ENCODE measurements at places on chromosomes 3 and 15. TPM values are rescaled to one million over a fixed set of nuclear protein-coding genes. Genes with fewer than 3 reads are reported as not detected.

The ANKRD34C gene
- not detected for total RNA-seq

The CHRFAM7A gene
- total RNA-seq: 12.7 TPM

The RFTN1 gene
- 1.9 TPM for total RNA-seq

The C3orf49 gene
- total RNA-seq: not detected

The COLQ gene
- total RNA-seq: 2.8 TPM

The BTLA gene
- not detected for total RNA-seq

The ZPLD1 gene
- total RNA-seq: not detected

- no peak overlapping the region for H3K27ac ChIP-seq
- no peak for DNase-seq
- peaks cover 54% of the 10 kb centered on the region for H3K4me1 ChIP-seq
- H3K4me3 ChIP-seq: no peak overlapping the region
- H3K27me3 ChIP-seq: no peaks in the 10 kb centered on the region
These were observed 26.5 kb downstream of the AKAP13 start for GRCh38 chr15:85406916-85407315.

DNA sequence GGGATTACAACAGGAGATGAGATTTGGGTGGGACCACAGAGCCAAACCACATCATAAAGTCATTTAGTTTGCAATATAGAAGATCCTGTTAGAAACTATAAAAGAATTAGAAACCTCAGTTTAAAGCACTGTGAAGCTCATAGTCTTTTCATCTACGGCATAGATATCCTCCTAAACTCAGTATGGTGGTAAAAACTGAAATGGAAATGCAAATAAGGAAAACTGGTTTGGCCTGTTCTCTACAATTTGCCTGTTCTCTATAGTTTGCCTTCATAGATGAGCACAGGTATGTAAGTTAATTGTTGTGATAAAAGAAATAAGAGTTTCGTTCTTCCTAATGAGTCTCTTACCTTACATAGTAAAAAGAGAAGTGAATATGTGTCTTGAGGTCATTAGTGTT lies 331.6 kb upstream of the ARL6 start:
- no peaks in the 10 kb centered on the region for H3K27me3 ChIP-seq
- no peak overlapping the region for H3K27ac ChIP-seq
- H3K36me3 ChIP-seq: no peaks in the 10 kb centered on the region
- no peak overlapping the region for H3K4me3 ChIP-seq
- H3K4me1 ChIP-seq: no peaks in the 10 kb centered on the region

- no peaks in the 10 kb centered on the region for H3K27me3 ChIP-seq
- H3K27ac ChIP-seq: no peak overlapping the region
- H3K4me3 ChIP-seq: no peak overlapping the region
- no peaks in the 10 kb centered on the region for H3K4me1 ChIP-seq
- no peak for DNase-seq
These were observed 42.0 kb downstream of the IFT57 start for GRCh38 chr3:108180194-108180593.

DNA sequence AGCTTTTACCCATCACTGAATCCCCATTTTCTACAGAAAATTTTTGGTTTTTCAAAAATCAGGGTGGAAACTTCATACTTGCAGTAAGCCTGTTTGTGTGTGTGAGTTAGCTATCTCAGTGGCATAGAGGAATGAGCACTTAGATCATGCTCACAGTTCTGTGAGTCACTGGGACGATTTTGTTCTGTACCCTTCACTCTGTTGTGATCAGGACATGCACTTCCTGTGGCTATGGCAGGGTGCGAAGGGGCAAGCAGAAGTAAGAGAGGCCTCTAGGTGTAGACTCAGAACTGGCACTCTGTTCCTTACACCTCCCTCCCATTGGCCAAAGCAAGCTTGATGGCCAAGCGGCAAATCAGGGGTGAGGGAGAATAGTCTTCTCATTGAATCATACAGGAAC lies 11.6 kb downstream of the NIPA2 start:
- peaks cover 6% of the 10 kb centered on the region for H3K36me3 ChIP-seq
- H3K27ac ChIP-seq: no peak overlapping the region
- no peak for DNase-seq
- H3K4me3 ChIP-seq: no peak overlapping the region
- peaks cover 9% of the 10 kb centered on the region for H3K4me1 ChIP-seq

DNA sequence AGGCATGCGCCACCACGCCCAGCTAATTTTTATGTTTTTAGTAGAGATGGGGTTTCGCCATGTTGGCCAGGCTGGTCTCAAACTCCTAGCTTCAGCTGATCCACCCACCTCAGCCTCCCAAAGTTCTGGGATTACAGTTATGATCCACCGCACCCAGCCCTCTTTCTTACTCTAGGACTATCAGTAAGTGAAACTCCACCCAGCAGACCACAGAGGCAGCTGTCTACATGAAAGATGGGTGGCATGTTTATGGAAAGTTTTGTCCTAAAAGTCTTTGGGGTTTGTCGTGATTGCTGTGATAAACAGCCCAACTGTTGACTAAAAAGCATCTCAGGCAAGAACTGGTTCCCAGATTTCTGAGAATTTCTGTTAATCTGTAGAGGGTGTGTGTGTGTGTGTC lies 10.9 kb downstream of the ARL6IP5 start:
- H3K4me3 ChIP-seq: no peak overlapping the region
- H3K27ac ChIP-seq: no peak overlapping the region
- DNase-seq: no peak

DNA sequence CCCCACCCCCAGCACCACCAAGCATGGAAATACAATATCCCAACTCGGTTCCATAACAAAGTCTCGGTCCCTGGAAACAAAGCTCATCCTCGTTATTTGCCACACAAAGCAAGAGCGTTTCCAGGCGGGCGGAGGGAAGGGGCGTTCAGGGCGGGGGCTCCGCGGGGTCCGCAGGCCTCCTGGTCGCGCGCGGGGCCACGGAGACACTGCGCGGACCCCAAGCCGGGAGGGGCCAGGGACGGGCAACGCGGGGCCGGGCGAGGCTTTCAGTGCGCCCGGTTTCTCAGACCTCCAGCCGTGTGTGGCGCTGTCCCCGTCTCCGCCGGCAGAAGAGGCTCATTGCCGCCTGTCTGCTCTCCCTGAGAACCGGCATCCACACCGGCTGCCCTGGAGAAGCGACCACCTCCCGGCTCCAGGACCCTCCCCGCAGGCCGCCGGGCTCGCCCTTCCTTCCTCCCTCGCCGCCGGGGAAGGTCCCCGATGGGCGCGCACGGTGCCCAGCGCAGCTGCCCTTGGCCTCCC lies 329.0 kb downstream of the OCA2 start:
- H3K27me3 ChIP-seq: no peaks in the 10 kb centered on the region
- H3K4me1 ChIP-seq: peaks cover 10% of the 10 kb centered on the region
- H3K36me3 ChIP-seq: peaks cover 3% of the 10 kb centered on the region
- no peak overlapping the region for H3K27ac ChIP-seq
- H3K4me3 ChIP-seq: no peak overlapping the region

GRCh38 chr3:110971010-110971601 lies 100.5 kb upstream of the NECTIN3 start:
- no peaks in the 10 kb centered on the region for H3K4me1 ChIP-seq
- H3K27ac ChIP-seq: no peak overlapping the region
- H3K36me3 ChIP-seq: peaks cover 3% of the 10 kb centered on the region
- peak overlapping the region; percentile 33 for H3K4me3 ChIP-seq
- DNase-seq: no peak
- H3K27me3 ChIP-seq: no peaks in the 10 kb centered on the region

- H3K4me3 ChIP-seq: no peak overlapping the region
- H3K27me3 ChIP-seq: no peaks in the 10 kb centered on the region
- H3K36me3 ChIP-seq: peaks cover 3% of the 10 kb centered on the region
- no peak for DNase-seq
- no peak overlapping the region for H3K27ac ChIP-seq
- peaks cover 26% of the 10 kb centered on the region for H3K4me1 ChIP-seq
These were observed 16.9 kb downstream of the ABHD2 start for GRCh38 chr15:89105147-89105546.

- H3K4me1 ChIP-seq: no peaks in the 10 kb centered on the region
- no peak overlapping the region for H3K27ac ChIP-seq
- H3K27me3 ChIP-seq: no peaks in the 10 kb centered on the region
- no peak overlapping the region for H3K4me3 ChIP-seq
- peaks cover 3% of the 10 kb centered on the region for H3K36me3 ChIP-seq
These were observed 800.3 kb downstream of the TUSC7 start for GRCh38 chr3:117509858-117510257.

DNA sequence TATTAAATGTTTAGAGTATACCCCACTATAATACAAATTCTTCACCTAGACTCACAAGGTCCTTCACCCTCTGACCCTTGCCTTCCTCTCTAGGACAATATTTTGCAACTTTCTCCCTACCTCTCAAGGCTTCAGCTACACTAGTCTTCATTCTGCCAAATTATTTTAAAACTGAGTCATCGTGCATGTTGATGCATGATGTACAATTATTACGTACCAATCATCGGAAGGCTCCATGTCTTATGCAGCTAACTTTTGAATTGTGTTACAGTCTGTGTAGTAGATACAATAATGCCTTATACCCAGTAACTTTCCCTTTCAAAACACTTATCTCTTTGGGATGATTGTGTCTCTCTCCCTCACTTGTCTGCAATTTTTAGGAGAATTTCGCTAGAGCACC lies 98.5 kb upstream of the ROBO2 start:
- no peak overlapping the region for H3K27ac ChIP-seq
- no peak overlapping the region for H3K4me3 ChIP-seq
- H3K36me3 ChIP-seq: no peaks in the 10 kb centered on the region
- no peak for DNase-seq
- no peaks in the 10 kb centered on the region for H3K4me1 ChIP-seq

DNA sequence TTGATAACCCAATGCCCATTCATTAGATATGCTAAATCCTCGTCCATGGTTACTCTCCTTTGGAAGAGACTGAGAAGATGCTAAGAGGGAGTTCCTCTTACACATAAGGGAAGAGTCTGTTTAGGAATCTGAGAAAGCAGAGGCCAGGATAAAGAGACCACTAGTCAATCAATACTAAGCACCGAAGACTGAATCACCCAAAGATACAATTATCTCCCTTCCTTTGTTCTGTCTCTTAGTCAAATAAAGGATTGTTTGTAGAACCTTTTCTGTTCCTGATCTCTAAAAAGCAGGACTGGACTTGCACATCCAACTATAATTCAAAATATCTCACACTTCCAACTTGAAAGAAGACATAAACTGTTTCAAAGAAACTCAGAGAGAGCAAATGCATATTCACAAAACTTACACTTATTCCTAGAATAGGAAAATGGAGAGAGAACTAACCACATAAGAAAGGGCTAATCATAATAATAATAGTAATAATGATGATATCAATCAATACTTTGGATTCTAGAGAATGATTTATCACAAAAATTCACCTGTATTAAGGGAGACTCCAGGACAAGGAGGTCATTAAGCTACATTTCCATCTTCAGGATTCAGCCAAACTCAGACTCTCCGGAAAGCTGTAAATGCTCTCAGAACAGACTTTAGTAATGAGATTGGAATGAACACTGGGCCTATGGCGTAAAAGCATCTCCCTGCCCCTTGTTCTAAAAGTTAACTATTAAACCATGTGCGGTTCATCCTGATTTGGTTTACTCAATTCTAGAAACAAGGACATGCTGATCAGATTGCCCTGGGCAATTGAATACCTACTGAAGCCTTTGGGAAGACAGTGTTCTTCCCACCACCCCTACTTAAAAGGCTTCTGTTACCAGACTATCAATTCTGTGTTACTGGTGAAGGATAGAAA lies 401.5 kb downstream of the ZBTB20 start:
- H3K27ac ChIP-seq: no peak overlapping the region
- H3K4me3 ChIP-seq: no peak overlapping the region
- peaks cover 9% of the 10 kb centered on the region for H3K4me1 ChIP-seq
- no peak for DNase-seq

GRCh38 chr3:11820531-11821041 lies 26.1 kb downstream of the TAMM41 start:
- peaks cover 8% of the 10 kb centered on the region for H3K36me3 ChIP-seq
- peaks cover 4% of the 10 kb centered on the region for H3K4me1 ChIP-seq
- H3K27me3 ChIP-seq: no peaks in the 10 kb centered on the region
- no peak overlapping the region for H3K4me3 ChIP-seq

DNA sequence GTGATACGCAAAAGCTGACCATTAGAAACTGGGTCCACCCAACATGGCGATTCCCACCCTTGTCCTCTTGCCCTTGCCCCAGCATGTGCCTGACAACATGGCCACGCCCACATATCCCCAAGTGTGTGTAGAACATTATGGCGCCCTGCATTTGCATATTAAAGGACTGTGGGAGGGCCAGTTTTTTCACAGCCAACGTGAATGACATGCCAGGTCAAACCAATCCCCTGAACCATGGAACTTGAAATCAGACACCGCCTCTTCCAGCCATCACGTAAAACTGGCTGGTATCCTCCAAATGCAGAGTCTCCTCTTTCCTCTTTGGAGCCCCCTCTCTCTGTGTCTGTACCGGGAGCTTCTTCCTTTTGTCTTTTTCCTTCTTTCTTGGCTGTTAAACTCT lies 156.7 kb upstream of the EPHA6 start:
- H3K4me1 ChIP-seq: no peaks in the 10 kb centered on the region
- DNase-seq: no peak
- H3K27ac ChIP-seq: no peak overlapping the region
- no peaks in the 10 kb centered on the region for H3K27me3 ChIP-seq
- H3K36me3 ChIP-seq: no peaks in the 10 kb centered on the region
- H3K4me3 ChIP-seq: no peak overlapping the region

- no peaks in the 10 kb centered on the region for H3K27me3 ChIP-seq
- peaks cover 17% of the 10 kb centered on the region for H3K4me1 ChIP-seq
- no peak for DNase-seq
These were observed 227.8 kb upstream of the CTNNB1 start for GRCh38 chr3:40971191-40972168.

DNA sequence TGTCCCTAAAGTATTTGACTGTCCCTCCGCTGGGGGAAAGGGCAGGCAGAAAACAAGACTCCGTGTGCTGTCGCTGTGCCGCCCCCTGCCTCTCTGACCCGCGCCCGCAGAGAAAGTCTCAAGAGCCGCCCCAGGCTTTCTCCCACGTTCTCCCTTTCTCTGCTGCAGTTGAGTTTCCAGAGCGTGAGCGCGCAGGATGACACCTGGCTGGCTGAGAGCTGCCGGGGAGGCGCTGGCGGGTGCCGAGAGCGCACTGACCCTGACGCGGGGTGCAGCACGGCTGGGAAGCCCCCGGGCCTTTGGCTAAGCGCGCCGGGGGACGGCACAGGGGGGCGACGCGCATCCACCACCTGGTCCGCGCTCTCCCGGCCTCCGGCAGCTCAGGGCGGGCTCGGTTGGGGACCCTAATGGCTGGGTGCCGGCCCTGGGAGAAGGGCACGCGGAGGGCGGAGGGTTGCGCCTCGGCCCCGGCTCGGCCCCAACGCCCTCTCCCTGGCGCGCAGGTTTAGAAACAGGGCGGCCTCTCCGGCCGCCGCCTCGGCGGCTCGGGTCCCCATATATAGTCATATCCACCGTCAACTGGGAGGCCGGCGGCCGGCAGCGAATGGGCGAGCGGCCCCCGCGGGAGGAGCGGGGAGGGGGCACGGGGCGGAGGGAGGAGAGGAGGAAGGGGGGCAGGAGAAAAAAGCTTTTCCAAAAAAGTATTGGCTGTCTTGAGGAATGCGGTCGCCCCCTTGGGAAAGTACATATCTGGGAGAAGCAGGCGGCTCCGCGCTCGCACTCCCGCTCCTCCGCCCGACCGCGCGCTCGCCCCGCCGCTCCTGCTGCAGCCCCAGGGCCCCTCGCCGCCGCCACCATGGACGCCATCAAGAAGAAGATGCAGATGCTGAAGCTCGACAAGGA lies at the start of gene TPM1:
TPM1 (plus strand) TSS at position 774 of the 903 bp plus-strand sequence; CDS start at position 857, 83 bp downstream.
- H3K4me3 ChIP-seq: peak within 1 kb of the TSS; percentile 99
- H3K36me3 ChIP-seq: no peaks in the 10 kb centered on the region
- peaks cover 42% of the 10 kb centered on the region for H3K4me1 ChIP-seq
- peak within 1 kb of the TSS; percentile 90 for H3K27ac ChIP-seq
- H3K27me3 ChIP-seq: peaks cover 83% of the 10 kb centered on the region

- no peak overlapping the region for H3K27ac ChIP-seq
- H3K27me3 ChIP-seq: no peaks in the 10 kb centered on the region
- H3K36me3 ChIP-seq: no peaks in the 10 kb centered on the region
- peaks cover 11% of the 10 kb centered on the region for H3K4me1 ChIP-seq
- H3K4me3 ChIP-seq: no peak overlapping the region
- DNase-seq: no peak
These were observed 53.7 kb downstream of the BDH1 start for GRCh38 chr3:197501879-197502620.

All from neural crest cell (in vitro differentiated cells).